ENCODE measurements at places on chromosomes 4 and X.

DNA sequence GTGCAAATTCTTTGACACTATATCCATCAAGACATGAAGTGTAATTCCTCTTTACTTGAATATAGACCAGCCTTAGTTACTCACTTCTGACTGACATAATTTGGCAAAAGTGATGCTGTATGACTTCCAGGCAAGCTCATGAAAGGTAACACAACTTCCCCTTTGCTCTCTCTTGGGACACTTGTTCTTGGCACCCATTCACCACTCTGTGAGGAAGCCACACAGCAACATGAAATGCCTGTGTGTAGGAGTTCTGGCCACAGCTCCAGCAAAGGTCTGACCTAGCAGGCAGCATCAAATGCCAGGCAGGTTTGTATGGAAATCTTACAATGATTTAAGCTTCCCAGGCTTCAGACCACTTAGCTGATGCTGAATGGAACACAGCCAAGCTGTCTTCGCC lies 280.3 kb downstream of the PDHA2 start:
- DNase-seq = no peak

- no peak for DNase-seq
These were observed 28.1 kb upstream of the RASL11B start for GRCh38 chr4:52833941-52834525.

GRCh38 chr4:86917212-86918039 lies 17.4 kb upstream of the AFF1 start:
- no peak for DNase-seq

GRCh38 chrX:38326086-38326485 lies 1.2 kb downstream of the RPGR start:
- DNase-seq = no peak
